ENCODE measurements at places on chromosomes 3 and 15.

DNA sequence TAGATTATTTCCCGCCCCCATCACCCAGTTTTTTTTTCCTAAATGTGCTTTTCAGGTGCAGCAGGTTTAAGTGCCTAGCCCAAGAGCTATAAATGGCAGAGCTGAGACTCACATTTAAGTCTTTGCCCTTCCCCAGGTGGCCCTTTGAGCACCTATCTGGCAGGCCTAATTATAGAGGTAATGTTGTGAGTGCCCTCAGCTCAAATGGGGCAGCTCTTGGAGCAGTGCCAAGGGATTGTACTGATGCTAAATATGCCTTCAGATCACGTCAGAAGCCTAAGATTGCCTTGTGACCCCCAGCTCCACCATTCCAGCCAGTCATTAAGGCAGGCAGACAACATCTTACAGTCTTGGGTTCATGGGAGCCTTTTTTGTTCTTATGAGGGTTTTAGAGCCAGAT lies 159.5 kb downstream of the RPLP1 start:
- DNase-seq = no peak

DNA sequence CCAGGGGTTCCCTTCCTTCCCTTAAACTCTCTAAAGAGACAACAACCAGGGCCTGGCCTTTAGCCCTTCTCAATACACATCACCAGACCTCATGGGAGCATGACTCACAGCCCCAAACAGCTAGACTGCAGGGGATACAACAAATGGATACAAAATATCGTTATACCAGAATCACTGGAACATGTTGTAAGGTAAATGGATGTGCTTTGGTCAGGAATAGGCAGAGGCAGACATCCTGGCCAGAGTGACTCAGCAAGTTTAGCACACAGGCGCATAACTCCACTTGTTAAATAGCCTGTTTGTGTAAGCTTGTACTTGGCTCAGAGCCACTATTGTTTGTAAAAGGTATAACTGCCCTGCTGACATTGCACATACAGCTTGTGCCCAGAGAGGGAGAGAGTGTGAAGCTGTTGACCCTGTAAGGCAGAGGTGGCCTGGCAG lies 18.3 kb downstream of the TMED3 start:
- DNase-seq = no peak

DNA sequence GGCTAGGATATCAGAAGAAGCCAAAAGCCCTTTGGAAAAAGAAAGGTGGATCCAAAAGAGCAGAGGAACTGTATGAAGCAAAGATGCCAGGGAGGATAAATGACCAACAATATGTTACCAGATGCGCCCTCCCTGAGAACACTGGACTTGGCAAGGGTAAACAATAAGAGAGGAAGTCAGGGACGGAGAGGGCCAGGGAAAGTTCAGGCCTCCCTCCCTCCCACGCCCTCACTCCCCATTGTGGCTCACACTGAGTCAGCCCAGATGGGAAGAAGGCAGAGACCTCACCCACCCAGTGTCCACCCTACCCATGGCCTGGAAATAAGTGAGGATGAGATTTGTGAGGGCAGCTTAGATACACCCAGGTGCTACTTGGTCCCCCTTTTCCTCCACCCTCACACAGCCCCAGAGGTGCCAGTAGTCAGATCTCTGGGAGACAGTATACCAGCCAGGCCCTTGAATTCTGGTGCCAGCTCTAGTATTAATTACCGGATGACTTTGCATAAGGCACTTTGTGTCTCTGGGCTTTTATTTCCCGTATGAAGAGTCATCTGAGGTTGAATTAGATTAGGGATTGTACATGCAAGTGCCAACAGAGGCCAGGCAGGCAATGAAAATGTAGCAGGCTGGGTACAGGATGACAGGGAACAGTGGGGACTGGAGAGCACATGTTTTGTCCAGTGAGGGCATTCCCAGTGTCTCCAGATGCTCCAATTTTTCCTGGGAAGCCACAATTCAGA lies 35.1 kb upstream of the FRMD4B start:
- DNase-seq = no peak

- DNase-seq = no peak
These were observed 580.1 kb downstream of the ROBO2 start for GRCh38 chr3:77620009-77620408.

DNA sequence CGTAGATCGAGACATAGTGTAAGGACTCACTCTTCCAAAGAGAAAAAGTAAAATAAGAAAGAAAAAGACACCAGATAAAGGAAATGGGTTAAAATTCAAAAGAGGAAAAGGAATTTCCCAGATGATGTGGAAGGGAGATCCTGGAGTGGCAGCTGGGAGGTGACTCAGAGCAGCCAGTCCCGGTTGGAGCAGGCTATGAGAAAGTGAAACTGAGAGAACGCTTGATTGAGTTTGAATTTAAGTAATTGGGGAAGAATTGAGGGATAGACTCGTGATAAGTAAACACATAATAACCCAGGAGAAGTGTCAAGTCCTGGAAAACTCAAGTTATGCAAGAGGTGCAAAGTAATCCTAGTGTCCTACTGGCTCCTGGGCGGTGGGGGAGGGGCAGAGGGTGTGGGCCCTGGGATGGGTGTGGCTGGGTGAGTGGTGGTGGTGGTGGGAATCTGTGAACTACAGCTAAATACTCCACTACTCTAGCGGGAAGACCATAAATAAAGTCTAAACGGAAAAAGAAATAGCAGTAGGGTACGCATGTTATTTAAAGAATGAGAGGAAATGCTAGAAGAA lies 1.2 kb downstream of the PRR20G start:
- DNase-seq = no peak

- no peak for DNase-seq
These were observed 46.8 kb upstream of the MELTF start for GRCh38 chr3:197076415-197076814.

GRCh38 chr3:134214239-134214638 lies 36.4 kb downstream of the RYK start:
- no peak for DNase-seq

GRCh38 chr15:46280762-46281542 lies 646.1 kb downstream of the SQOR start:
- no peak for DNase-seq

- no peak for DNase-seq
These were observed 15.6 kb upstream of the IGSF10 start for GRCh38 chr3:151476344-151477018.

DNA sequence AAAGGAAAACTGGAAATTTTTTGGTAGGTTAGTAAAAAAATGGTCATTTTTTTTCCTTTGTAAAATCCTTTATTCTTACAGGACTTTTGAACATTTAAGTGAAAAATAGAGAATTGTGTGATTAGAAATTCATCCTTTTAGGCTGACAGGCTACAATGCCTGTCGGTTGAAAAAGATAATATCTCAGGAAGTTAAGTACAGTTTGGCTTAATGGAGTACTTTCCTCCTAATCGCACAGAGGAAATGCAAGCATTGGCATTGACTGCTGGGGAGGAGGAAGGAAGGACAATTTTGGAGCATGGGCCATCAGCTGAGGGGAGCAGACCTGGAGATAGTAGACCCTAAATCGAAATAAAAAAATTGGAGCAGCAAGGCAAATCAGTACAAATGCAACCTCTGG lies 135.1 kb upstream of the ICE2 start:
- no peak for DNase-seq

- no peak for DNase-seq
These were observed 155.6 kb upstream of the DPH6 start for GRCh38 chr15:35701402-35702046.

GRCh38 chr3:7504886-7505775 lies 644.2 kb downstream of the GRM7 start:
- no peak for DNase-seq

GRCh38 chr3:67655364-67656121 lies 1.1 kb upstream of the SUCLG2 start:
- peak; percentile 92 for DNase-seq

DNA sequence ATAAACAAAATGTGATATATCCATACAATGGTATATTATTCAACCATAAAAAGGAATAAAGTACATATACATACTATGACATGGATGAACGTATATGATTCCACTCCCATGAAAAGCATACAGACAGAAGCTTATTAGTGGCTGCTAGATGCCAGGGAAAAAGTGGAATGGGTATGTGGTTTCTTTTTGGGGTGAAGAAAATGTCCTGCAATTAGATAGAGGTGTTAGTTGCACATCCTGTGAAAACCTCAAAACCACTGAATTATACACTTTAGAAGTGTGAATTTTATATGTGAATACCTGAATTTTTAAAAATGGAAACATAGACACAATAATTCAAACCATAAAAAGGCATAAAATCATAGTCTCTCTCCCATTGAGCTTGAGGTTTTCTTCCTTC lies 11.2 kb downstream of the DENND6A start:
- no peak for DNase-seq

- DNase-seq = no peak
These were observed 62.3 kb downstream of the IQSEC1 start for GRCh38 chr3:13010780-13011572.

- DNase-seq = no peak
These were observed 37.4 kb downstream of the ACAA1 start for GRCh38 chr3:38099518-38099917.

DNA sequence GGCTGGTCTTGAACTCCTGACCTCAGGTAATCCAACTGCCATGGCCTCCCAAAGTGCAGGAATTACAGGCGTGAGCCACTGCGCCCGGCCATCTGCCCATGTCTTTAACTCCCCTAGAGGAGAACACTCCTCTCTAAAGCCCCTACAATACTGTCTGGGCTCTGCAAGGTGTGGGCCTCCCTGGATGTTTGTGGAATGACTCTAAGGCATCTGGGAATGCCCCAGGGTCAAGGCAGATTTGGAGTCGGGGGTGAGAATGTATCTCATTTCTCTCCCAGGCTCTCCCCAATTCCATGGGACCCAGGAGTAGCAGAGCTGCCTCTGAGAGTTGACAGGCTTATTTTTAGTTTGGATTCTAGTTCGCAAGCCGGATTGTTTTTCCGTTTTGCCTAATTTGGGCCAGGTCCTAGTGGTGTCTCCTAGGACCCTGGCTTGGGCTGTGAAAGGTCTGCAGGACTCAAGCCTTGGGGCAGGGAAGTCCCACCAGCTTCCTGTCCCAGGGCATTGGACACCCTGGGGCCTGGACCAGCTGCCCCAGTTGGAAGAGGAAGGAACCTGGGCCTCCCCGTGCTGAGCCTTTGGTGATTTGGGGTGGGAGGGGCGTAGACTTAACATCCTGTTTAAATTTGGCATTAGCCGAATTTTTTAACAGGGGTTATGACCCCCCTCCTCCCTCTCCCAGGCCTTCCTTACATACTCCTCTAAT lies 53.5 kb downstream of the MAGEF1 start:
- DNase-seq = no peak

GRCh38 chr3:72355168-72355567 lies 493.1 kb downstream of the SHQ1 start:
- no peak for DNase-seq

DNA sequence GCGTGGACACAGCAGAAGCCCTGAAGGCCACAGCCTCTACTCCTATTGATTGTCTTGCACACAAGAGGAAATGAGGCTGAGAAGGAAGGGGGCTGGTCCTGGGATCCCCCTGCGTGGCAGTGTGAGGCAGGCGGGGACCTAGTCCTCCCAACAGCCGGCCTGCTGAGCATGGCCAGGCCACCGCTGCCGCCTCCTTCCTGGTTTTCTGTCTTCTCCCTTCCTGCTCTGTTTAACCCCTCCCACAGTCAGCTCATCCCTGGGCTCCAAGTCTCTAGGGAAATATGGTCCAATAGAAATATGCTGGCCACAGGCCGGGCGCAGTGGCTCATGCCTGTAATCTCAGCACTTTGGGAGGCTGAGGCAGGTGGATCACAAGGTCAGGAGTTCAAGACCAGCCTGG lies 42.1 kb upstream of the HES1 start:
- no peak for DNase-seq

DNA sequence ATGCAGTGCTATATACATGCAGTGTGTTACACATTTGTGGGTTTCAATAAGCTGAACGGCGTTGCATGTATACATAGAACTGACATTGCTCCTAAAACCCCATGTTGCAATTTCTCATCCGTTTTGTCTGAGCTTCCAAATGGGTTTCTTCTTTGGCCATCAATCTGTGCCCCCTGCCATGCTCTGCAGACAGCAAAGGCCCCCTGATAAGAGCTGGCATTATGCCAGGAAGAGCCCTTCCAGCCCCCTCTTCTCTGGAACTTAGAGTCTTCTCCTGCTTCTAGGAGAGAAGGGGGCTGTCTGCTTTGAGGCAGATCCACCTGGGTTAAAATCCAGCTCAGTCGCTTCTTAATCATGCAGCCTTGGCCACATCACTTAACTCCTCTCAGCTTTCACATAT lies 254.0 kb downstream of the SLCO3A1 start:
- DNase-seq = no peak

- no peak for DNase-seq
These were observed 173.5 kb downstream of the ZIC1 start for GRCh38 chr3:147582642-147583041.

- DNase-seq = peak; percentile 17
These were observed 27.1 kb downstream of the DUOX1 start for GRCh38 chr15:45156744-45157455.

DNA sequence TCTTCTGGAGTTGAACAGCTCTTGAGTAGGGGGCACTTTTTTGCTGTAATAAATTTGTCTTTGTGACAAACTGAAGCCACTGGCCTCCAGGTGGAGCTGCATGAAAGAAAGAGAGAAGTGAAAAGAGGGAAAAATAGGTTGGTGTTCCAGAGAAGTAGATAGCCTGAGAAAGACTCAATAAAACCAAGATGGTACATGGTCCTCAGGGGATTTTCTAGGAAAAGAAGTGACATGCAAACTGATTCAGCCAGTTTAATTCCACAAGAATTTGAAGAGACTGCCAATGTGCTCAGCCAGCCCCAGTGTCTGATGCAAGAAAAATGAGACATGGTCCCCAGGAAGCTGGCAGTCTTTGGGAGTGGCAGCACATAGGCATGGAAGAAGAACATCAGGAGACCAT lies 152.7 kb downstream of the CD47 start:
- DNase-seq = no peak

GRCh38 chr15:78617516-78617915 lies 3.3 kb downstream of the CHRNA3 start:
- DNase-seq = no peak

- peak; percentile 69 for DNase-seq
These were observed 155.4 kb upstream of the GOLGA6L4 start for GRCh38 chr15:84079885-84080777.

GRCh38 chr3:69579306-69580041 lies 159.8 kb upstream of the MITF start:
- DNase-seq = no peak

GRCh38 chr15:31265090-31265870 lies 61.4 kb upstream of the KLF13 start:
- no peak for DNase-seq

DNA sequence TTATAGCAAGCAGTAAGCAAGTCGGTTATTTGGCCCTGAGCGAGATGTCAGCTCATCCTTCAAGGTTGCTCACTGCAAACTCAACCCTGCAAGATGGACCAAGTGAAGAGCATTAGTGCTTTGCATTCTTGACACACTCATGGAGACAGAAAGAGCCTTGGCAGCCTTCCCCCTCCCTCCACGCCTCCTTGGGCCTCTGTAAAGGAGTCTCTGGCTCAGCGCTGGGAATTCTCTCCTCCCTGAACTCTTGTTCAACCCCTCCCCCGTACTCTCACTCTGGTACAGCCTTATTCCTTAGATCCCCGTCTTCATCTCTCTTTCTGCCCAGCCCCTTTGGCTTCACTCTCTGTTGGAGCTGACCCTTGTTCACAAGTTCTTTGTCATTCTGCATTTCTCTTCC lies 2.2 kb upstream of the CX3CR1 start:
- no peak for DNase-seq
